Activated CD4-positive, alpha-beta T cell treated with anti-CD3 and anti-CD28 coated beads for 1 hour (primary cell): ENCODE measurements at places on chromosomes 5 and 9.
A peak's percentile ranks its signal among the peaks of the same experiment; 100 is the strongest.

DNA sequence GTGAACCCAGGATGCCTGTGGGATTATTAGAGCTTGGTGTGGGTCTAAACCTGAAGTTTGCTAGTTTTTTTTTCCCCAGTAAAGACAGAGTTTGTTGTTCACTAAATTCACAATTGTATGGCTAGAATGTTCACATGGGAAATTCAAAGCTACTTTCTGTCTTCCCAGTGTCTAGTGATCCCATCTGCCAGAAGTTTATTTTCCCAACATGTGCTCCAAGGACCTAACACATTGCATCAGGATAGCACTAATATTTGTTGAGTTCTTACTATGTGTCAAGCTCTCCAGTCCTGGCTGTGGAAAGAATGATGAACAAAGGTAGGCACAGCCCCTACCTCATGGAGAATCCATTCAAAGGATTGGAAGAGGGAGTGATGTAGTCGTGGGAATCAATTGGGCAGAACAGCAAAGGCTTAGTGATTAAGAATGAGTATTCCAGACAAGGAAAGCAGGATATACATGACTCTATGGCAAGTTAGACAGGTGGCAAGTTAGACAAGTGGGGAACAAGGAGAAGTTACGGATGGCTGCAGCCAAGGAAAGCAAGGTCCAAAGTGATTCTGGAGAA, 521.5 kb upstream of the WWC1 start:
- no peak for DNase-seq

GRCh38 chr5:73296772-73297171, 123.8 kb downstream of the TMEM174 start:
- DNase-seq, result no peak

GRCh38 chr5:113169720-113170119, 193.1 kb downstream of the DCP2 start:
- no peak for DNase-seq

GRCh38 chr9:84371737-84372136, 31.2 kb upstream of the SLC28A3 start:
- DNase-seq, result no peak

DNA sequence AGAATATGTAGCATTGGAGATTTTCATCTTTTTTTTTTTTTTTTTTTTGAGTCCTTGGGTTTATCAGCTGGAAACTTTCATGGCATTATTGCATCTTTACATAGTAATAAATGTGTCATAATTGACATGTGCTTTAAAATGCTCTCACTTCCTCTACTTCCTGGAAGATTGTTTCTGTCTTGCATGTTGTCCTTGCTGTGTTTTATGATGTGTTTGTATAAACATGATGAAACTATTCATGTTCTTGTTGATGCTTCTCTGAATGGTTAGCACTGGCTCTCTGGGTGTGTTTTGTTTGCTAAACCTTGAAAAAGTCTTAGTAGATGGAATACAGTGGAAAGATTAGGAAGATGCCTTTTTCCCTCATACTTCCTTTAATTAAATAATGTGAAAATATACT, 87.9 kb downstream of the IQGAP2 start:
- DNase-seq, result no peak

DNA sequence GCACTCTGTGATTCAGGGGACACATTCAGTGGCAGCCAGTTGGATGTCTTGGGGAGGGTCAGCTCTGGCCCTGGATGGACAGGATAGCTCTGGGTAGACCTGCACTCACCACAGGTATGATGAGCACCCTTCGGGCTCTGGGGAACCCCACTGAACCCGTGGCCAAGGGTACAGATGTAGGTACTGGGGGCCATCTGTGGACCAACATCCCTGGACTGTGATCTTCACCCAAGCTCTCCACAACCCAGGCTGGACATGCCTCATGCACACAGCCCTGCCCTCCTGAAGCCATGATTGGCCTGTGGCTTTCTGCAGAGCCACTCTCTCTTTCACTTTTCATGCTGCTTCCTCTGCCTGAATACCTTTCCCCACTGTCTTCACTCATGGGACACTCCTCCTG, 15.6 kb upstream of the ACSL6 start:
- no peak for DNase-seq

GRCh38 chr5:151896031-151896691, 28.5 kb downstream of the GLRA1 start:
- no peak for DNase-seq

DNA sequence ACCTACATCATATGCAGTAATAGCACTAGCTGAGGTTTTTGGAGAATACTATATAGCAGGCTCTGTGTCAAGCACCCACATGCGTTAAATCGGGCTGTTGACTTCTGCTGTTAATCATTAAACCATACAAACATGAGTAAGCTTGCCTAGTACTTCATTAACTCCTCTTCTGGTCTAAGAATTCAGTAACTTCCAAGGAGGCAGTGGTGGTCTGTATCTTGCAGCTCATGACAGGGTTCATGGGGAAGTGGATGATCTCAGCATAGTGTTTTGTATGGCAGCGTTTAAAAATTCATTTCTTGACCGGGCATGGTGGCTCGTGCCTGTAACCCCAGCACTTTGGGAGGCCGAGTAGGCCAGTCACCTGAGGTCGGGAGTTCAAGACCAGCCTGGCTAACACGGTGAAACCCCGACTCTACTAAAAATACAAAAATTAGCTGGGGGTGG, at the start of gene HAVCR1:
TSS of gene HAVCR1 (minus strand) at position 24 of the 447 bp plus-strand sequence. CDS start 1,173 bp downstream, outside the sequence.
- DNase-seq, result no peak

GRCh38 chr9:34521406-34522045, 1.3 kb downstream of the ENHO start:
- DNase-seq, result no peak

GRCh38 chr9:116860509-116861120, 173.5 kb downstream of the TRIM32 start:
- DNase-seq, result no peak

- peak; percentile 63 for DNase-seq
These were observed 18.1 kb downstream of the TCF7 start for GRCh38 chr5:134132372-134133187.

DNA sequence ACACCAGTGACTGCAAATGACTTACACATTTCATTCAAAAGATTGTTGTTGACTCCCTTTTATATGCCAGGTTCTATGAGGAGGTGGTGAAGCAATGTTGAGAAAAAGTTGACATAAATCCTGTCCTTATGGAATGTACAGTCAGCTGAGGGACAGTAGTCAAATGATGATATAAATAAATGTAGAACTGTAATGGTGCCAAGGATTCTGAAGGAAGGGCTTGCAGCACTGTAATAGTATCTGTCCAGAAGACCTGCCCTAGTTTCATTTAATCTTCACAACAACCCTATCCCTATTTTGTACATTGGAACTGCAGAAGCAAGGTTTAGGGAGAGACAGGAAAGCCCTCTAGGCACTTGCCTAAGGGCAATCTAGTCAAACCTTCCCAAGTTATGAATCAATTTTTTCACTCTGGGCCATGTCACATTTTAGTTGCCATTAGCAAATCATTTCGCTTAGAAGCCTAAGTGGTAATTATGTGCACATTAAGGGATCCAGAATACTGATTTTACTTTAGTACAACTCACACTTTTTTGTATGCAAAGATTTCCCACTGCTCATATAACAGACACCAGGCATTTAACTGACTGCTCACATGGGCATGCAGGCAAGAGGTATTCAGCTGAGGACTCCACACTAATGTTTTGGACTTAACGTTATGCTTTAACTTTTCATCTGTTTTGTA, 34.5 kb upstream of the LIFR start:
- no peak for DNase-seq

- DNase-seq, result no peak
These were observed 8.8 kb upstream of the LHX3 start for GRCh38 chr9:136213733-136214132.

GRCh38 chr9:101311758-101312420, 72.9 kb downstream of the BAAT start:
- no peak for DNase-seq
